Central memory CD4-positive, alpha-beta T cell (primary cell): ENCODE measurements at places on chromosomes 3 and 15.

- no peak for DNase-seq
These were observed 3.2 kb downstream of the PODXL2 start for GRCh38 chr3:127632035-127632820.

DNA sequence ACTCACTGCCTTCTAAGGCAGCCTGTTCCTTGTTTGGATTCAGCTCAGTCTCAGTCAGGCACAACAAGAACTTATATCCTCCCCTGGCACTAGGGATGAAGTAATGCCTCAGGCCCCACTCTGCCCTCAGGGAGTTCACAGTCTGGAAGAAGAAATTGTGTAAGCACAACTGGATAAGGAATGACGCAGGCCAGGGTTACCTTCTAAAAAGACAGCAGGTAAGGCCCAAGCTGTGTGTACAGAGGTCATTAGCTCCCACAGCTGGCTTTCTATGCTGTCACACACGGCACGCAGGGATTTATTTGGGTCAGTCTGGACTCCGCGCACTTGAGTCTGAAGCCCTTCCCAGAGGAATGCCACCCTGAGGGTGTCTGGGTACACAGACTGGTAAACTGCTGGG, 82.9 kb downstream of the IQSEC1 start:
- no peak for DNase-seq

- DNase-seq = no peak
These were observed 7.5 kb upstream of the RHO start for GRCh38 chr3:129520960-129521359.

DNA sequence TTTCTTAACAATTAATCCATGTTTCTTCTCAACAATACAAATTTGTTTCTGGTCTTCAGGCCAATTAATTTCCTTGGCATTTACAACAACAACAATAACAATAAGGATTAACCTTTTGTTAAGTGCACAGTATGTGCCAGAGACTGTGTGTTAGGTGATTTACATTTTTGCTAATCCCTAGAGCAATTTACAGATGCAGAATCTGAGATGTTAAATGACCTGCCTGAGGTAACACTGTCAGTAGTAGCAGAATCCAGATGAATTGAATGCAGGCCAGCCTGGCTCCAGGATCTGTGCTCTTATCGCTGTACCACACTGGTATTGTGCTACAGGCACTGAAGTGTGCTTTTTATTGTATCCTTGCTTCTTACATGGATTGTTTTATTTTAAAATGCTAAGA, 122.2 kb downstream of the MEIS2 start:
- DNase-seq = no peak

- no peak for DNase-seq
These were observed 103.5 kb upstream of the UBE2E2 start for GRCh38 chr3:23099677-23100076.

DNA sequence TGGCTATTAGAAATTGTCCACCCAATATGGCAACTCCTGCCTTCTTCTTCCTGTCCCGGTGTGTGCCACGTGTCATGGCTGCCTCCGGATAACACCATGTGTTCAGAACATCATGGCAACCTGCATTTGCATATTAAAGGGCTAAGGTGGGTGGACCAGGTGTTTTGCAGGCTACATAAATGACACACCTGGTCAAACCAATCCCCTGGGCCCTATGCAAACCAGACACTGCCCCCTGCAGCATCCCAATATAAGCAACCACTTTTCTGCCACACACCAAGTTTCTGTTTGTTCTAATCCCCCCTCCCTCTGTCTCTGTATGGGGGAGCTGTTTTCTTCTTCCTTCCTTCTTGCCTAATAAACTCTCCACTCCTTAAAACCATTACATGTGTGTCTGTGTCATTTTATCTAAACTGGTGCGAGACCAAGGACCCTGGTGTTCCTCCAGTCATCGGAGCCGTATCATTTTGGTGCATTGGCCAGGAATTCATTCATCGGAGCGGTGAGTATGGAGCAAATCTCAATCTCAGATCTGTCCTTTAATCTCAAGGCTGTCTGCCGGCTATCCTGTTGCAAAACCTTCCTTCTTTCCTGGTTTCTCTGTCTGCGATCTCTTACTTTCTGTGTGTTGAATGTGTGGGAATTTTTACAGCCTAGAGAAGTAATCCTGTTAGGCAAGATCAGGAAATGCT, 44.5 kb downstream of the NCEH1 start:
- DNase-seq = no peak

DNA sequence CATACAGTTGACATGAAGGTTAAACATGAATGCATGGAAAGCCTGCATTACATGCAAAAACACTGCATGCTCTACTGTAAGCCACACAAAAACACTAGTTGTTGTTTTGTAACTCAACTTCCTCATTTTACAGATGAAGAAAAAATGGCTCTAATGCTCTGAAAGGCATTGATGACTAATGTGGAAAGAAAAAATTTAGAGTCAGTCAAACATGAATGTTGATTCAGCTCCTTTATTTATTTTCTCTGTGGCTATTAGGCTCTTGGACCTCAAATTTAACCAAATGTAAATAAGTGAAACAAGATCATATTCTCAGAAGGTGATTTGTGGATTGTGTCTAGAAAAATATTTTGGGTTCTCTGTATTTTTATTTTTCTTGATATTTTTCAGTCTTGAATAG, 336.7 kb upstream of the ZNF717 start:
- no peak for DNase-seq

DNA sequence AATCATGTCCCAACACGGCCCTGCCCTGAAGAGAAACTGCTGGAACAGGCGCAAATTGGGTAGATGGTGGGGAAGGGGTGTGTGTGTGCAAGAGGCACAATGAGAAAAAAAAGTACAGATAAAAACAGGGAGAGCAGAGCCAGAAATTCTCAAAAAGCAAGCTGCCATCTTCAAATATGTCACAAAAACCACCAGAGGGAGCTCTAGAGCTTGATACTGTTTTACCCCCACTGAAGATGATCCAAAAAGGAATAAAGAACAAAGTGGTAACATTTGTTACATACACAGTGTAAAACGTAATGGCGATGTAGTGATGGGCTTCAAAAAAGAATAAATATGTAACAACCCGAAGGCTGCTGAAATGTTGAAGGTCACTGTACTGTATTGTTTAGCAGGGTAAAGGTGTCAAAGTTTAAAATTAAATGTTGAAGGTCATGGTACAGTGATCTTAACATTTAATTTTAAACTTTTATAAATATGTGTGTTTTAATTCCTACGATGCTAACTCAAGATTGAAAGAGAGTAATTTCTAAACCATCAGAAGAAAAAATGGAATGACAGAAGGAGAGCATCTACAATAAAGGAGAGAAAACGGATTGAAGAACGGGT, 6.0 kb downstream of the SNRPA1 start:
- DNase-seq = peak; percentile 51

- DNase-seq = no peak
These were observed 102.3 kb upstream of the PFN2 start for GRCh38 chr3:150073031-150073430.

- no peak for DNase-seq
These were observed 206.9 kb upstream of the TRIM42 start for GRCh38 chr3:140470962-140471361.

DNA sequence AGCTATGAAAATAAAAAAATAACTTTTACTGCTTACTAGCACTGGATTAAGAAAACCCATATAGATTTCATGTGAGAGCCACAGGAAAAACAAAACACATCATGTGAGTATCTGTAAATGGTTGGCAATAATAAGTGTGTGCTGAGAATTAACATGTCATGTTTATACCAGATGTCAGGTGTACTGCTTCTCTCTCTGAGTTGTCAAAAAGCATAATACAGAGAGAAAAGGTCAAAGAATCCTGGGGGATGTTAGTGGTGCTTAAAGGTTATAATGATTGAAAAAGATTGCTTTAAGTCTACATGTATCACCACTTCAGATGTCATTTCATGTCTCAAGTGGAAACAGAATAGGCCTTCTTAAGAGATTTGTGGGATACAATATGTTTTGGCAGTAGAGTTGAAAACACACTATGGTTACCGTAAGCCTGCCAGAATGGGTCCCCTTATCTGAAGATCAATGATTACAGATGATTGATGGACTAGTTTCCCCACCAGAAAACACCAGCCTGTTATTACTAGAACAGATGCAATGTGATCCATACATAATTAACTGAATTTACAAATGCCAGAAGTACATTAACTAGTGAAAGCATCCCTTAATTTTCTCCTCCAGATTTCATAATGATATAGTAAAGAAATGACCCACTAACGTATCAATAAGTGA, 204.1 kb downstream of the CNTN3 start:
- no peak for DNase-seq

DNA sequence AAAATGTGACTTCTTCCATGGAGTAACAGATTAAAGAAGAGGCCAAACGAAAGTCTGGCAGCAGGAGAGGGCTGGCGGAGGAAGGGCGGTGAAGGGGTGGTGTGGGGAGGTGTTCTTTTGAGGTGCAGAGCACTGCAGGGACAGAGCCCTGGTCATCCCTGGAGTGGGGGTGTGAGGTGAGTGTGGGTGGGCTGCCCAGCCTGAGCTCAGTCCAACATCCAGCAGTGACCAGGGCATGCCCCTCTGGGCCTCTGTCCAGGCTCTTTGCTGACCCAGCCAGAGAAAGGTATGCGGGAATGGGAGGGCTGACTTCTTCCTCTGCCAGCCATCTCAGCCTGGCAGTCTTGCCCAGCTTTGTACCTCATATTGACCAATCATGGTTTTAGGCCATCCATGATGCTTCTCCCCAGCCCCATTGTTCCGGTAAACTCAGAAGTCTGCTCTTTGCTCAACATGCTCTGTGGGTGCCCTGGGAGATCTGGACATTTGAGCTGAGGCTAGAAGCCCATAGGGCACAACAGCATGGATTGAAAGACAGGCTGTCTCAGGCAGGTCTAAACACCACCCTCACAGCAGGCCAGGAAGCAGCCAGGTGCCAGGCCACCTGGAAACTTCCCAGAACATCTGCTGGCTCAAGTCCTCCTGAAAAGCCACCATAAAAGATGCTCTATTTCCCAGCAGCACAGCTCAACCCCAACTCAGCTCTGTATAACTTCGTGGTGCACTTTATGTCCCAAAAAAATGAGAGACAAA, 25.9 kb upstream of the CXCR6 start:
- no peak for DNase-seq

DNA sequence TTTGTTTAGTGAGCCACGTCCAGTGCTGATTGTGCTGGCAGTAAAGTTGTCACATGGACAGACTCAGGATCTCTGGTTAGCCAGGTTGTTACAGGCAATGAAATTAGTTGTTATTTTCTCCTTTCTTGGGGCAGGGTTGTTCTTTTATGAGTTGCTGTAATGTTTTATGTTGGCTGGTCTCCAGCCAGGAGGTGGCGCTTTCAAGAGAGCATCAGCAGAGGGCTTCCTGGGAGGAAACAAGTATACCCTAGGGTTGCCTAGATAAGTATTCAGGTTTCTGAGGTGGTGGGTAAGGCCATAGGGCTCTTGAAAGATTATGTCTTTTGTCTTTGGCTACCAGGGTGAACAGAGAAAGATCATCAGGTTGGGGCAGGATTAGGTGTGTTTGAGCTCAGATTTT, 14.5 kb upstream of the CFAP20DC start:
- DNase-seq = no peak

DNA sequence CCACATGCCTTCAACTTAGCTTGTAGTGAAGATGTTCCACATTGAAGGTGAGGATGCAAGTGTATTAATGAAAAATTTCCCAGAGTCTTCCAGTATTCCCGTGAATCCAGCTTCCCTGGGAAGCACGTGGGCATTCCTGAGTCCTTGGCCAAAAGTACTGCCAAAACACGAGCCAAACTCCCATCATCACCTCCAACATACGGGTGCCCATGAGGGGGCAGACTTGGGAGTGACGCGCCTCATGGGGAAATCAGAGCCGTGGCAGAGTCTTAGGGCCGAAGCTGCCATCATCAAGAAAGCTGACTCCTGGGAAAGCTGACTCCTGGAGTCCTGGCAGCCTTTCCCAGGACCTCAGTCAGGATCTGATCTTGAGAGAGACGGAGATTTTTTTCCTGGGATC, 20.1 kb upstream of the TM2D3 start:
- DNase-seq = no peak

DNA sequence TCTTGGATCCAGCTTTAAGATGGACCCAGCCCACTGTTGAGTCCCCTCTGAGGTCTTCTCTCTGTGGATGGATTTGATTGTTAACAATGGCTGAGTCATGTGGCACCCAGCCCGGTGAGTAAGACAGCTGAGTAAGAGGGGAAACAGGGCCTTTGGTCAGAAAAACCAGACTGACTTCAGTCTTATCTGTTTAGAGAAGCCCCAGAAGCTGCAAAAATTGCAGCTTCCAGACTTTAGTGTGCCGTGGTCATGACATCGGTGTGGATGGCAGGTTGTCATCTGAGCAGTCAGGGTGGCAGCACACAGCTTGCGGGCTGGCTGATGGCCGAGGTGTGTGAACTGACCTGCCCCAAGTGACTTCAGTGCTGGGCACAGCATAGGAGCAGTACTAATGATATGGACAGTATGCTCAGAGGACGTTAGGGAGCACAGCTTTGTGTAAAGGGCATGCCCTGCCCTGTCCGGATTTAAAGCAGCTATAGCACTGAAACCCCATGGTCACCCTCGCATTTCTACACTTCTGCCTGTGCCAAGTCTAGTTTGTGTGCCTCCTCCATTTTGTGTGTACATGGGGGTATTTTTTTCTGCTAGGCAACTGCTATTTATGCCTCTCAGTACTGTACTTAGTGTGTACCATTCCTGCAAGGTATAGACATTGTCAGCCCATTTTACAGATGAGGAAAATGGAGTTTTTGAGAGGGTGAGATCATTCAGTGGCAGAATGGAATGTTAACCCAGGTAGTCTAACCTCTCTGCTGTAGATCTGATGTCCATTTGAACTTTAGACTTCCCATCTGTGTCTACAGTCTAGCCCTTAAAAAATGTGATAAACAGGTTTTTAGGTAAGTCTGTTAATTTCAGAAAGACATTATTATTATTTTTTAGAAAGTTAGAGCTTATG, 44.4 kb downstream of the FLNB start:
- DNase-seq = no peak

DNA sequence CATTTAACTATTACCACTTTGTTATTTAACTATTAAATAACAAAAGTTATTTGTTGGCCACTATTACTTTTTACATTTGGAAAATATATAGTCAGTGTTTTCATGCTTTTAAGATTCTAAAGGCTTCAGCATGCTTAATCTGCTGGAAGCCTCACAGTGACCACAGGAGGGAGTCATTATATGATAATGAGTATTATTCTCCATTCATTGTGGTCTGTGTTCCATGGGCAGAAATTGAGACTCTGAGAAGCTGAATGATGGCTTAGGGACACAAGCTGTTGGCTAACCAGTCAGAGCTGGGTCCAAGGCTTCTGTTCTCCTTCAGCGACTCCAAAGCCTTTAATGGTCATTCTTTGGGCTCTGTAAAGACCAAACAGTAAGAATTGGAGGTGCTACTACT, 64.7 kb downstream of the BFSP2 start:
- no peak for DNase-seq

- DNase-seq = no peak
These were observed 4.8 kb downstream of the GLYCTK start for GRCh38 chr3:52292247-52293065.

- no peak for DNase-seq
These were observed 5.1 kb downstream of the ACAA1 start for GRCh38 chr3:38131621-38132369.

GRCh38 chr3:121443456-121443855, 102.3 kb downstream of the POLQ start:
- no peak for DNase-seq

- DNase-seq = peak; percentile 73
These were observed 1.9 kb downstream of the TNIK start for GRCh38 chr3:171458071-171458863.
